Suppressor macrophage (primary cell): ENCODE measurements at places on chromosomes 6 and 20.
A peak's percentile ranks its signal among the peaks of the same experiment; 100 is the strongest.

DNA sequence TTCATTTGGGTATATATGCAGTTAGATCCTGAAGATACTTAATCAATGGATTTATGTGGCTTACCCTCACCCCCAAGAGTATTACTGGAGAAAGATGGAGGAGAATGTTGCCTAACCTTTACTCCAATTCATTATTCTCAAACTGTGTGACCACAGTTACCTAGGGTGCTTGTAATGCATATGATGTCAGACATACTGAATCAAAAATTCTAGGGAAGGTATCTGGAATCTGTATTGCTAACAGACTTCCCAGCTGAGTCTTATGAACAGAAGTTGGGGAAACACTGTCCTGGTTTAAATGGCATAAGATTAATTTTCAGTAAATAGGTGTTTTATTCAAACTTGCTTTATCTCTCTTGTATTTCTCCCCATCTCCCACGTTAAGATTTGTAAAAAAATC, 83.9 kb downstream of the PKIB start:
- DNase-seq = no peak

DNA sequence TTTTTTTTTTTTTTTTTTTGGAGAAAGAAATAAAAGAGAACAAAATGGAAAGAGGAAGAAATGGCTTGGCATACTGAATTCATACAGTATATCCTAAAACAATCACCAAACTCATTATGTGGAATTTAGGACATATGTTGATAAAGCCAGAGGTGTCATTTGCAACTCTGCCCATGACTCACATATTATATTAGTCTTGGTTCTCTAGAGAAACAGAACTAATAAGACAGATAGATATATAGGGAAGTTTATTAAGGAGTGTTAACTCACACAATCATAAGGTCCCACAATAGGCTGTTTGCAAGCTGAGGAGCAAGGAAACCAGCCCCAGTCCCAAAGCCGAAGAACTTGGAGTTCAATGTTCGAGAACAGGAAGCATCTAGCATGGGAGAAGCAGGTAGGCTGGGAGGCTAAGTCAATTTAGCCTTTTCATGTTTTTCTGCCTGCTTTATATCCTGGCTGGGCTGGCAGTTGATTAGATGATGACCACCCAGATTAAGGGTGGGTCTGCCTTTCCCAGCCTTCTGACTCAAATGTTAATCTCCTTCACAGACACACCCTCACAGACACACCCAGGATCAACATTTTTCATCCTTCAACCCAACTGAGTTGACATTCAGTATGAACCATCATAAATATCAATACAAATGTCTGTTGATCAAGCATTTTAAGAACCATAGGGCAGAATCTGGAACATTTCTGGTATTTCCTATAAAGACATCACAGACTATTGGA, 102.3 kb downstream of the UBE3D start:
- no peak for DNase-seq

GRCh38 chr20:57503035-57503658, 21.8 kb downstream of the CTCFL start:
- DNase-seq = peak; percentile 77

GRCh38 chr6:7051780-7052442, 55.9 kb upstream of the RREB1 start:
- DNase-seq = peak; percentile 80

- no peak for DNase-seq
Observed at GRCh38 chr6:169490246-169490641, 211.6 kb downstream of the WDR27 start.

DNA sequence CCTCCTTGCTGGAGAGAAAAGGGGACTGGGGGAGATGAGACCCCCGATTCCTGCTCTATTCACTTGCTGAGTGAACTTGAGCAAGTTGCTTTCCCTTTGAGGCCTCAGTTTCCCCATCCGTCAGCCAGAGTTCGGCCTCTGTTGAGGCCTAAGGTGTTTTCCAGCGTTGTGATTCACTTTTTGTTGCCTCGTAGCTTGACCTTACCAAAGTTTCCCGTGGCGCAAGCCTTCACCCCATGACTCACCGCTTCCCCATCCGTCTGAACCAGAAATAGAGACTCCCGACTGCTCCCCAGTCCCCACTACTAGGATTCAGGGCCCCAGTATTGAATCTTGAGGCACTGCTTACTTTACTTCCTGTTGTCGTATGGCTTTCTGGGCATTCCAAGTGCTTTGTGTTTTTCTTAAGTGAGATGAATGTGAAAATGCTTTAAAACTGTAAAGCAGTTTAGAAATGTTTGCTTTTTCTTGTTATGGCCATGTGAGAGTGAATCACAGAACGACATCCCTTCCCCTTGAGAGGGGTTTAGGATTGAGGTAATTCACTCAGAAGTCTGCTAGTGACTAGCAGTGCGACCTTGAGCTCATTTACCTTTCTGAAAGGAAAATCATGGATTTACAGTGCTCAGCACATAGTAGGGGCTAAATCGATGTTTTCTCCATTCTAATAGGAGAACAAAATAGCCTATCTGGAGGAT, 1.2 kb downstream of the CHMP4B start:
- peak; percentile 95 for DNase-seq

GRCh38 chr6:54308289-54308985, at the start of gene TINAG:
Gene TINAG, plus strand, starts transcription at chr6:54308441. Its CDS starts 110 bp downstream, at chr6:54308551.
- DNase-seq = no peak

DNA sequence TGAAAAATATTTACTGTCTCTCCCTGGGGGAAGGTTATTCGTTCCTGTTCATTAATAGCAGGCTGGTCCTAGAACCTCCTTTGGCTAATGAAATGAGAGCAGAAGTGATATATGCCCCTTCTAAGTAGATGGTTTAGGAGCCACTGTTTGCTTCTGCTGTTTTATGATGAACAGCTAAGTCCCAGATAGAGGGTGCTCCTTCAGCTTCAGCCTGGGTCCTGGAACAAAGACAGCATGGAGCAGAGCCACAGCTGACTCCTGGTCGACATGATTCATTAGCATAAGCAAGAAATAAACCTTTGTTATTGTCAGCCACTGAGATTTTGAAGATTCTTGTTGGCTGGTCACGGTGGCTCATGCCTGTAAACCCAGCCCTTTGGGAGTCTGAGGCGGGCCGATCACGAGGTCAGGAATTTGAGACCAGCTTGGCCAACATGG, 47.8 kb upstream of the ARMC2 start:
- no peak for DNase-seq

- DNase-seq = no peak
Observed at GRCh38 chr6:95548188-95548786, 29.0 kb upstream of the MANEA start.

- no peak for DNase-seq
Observed at GRCh38 chr20:53287357-53288042, 306.1 kb downstream of the ZNF217 start.
